Activated T-helper 17 cell treated with anti-CD3 and anti-CD28 coated beads, Interleukin-2, amount 50 U/mL, for 72 hours (primary cell): ENCODE measurements at places on chromosomes 12 and 14. TPM values are rescaled to one million over a fixed set of nuclear protein-coding genes. Genes with fewer than 3 reads are reported as not detected.

GRCh38 chr14:64760146-64760755, 56.0 kb downstream of the PLEKHG3 start:
- ATAC-seq, result no peak

DNA sequence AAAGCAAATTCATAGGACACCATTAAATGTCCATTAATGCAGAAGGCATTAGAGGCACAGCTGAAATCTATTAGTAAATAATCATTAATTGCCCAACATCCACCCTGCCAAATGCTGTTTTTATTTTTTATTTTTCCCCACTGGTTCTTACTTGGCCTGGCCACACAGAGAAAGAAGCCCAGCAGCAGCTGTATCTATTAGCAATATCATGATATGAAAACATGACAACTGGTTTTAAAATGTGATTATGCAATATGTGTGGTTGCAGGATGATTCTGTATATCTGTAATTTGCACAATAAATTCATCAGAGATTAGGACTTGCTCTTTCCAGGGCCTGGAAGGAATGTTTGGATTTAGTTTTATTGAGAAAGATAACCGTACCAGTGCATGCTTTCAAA, 44.9 kb downstream of the SIX6 start:
- no peak for ATAC-seq

GRCh38 chr14:72699443-72699842, 194.5 kb downstream of the DPF3 start:
- ATAC-seq, result peak; percentile 31

DNA sequence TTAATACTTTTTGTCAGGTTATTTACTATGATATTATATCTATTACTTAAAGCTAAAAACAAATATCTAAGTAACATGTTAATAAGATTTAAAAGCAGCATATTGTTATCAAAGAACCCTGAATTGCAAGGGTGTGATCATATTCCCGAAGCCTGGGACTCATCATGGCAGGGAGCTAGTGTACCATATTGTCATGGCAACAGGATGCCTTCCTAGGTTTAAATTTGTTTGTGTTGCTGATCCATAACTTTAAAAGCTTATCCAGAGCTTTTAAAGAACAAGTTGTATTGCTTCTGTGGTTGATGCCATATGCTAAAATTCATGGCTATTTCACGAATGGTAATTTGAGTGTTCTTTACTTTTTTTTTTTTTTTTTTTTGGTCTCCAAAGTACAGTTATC, 500.5 kb downstream of the NAV3 start:
- ATAC-seq, result no peak

Gene COQ10A
- 5.3 TPM for total RNA-seq
